ENCODE measurements at places on chromosomes 12 and 14.

- no peak for DNase-seq
Observed at GRCh38 chr12:79897617-79898016, 37.3 kb downstream of the PPP1R12A start.

DNA sequence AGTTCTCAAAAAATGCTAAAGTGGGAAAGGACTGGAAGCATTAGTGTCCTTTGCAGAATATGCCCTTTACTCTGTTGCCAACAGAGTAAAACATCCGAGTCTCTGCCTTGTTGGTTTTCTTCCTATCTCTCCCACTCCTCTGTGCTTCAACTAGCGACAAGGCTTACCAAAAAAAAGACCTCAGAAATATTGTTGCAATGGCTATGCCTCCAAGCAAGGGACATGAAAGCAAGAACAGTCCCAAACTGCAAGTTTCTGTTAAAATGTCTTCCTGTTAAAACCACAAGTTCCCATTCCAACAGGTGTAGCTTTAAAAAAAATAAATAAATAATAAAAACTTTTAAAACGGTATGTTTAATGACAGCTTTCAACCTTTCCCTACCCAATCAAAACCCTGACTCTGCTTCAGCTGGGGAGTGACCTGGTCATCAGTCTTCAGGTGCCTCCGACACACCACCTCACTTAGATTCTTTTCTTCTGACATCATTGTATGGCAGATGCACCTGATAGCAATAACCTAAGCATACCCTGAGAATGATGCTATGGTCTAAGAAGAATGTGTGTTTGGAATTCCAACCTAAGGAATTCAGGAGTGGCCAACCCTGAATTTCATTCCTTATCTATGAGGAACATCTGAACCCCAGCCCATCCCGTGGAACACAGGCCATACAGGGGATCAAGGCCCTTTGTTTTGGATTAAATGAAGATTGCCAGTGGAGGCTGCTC, 81.0 kb downstream of the RPS29 start:
- no peak for DNase-seq

GRCh38 chr12:54981796-54982195, 2.8 kb downstream of the TESPA1 start:
- no peak for DNase-seq

GRCh38 chr12:52149651-52150241, 42.1 kb downstream of the KRT80 start:
- no peak for DNase-seq

DNA sequence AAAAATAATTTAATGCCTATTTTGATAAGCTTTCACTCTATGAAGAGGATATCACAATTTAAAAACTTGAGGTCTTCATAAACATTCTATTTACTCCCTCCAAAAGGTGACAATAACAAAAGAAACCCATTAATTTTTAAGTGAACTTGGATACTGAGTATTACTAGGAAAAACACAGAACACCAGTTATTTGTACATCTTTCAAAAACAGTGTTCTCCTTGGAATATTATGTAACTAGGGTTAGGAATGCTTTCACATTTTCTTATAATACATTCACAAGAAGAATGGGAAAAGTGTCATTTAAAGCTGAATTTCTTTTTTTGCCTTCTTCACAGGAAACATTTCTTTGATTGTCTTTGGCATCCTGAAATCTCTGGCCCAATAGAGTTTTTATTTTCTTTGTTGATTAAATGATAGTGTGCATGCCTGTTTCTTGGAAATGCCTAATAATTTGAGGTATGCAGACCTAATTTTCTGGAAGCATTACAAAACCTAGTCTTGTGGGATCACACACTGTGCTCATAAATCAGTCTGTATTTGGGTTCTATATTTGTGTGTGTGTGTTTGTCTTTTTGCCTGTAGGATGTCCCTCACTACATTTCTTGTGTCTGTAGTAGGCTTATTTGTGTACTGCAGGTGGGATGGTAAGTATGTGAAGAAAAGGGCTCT, 76.5 kb downstream of the WNK1 start:
- no peak for DNase-seq

DNA sequence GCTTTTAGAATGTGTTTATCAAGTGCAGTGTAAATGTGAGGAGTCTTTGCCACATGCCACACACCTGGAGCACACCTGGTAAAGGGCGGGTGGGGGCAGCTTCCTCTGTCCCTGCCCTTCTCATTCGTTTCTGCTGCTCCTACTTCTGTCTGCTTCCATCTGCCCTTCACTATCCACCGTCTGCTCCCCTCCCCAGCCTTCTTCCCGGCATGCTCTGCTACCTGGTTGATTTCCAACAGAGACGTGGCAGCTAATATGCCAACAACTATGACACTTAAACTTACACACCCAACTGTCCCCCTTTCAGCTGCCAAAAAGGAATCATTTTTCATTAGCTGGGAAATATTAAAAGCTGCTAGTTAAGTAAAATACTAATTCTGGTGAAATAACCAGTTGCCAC, 9.1 kb upstream of the CARMIL3 start:
- DNase-seq: no peak

GRCh38 chr12:77696183-77696582, 134.5 kb upstream of the NAV3 start:
- DNase-seq: no peak

DNA sequence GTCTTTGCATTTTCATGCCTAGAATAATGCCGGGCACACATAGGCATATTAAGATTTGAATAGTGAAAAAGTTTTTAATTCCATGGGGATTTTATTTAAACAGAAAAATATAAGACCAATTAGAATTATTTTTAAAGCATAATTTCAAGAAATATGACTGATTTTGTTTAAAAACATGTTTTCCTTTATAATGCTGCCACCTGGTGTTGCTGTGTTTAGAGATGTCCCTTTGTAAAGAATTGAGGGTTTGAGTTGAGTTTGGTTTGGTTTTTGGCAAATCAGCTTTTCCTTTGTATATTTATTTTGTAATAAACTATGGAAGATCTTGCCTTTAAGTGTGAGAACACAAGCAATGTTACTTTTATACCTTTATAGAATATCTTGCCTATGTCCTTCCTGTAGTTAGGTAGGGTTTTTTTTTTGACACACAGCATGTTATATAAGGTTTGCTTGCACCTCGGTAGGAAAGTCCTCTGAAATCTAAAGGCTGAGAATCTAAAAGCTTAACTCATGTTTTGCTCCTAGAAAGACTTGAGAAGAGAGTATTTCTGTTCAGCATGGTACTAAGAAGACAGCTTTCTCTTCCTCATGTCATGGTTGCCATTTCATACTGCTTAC, 31.4 kb upstream of the SNAPC1 start:
- DNase-seq: no peak

DNA sequence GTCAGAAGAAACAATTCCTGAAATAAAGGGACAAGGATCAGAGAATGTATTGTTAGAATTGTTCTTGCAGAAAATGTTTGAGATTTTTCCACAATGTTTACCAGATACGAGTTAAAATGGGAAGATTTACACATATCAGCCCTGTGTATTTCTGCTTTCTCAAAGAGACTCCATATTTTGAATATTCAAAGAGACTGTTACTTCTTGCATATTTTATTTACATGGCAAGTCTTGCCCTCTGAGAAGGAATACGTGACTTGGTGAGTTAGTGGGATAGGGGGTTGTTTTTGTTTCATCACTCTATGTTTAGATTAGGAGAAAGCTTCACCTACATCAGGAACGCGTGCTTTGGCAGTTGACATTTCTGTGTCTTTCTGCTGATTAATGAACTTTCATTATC, 56.1 kb upstream of the ZDHHC17 start:
- no peak for DNase-seq

DNA sequence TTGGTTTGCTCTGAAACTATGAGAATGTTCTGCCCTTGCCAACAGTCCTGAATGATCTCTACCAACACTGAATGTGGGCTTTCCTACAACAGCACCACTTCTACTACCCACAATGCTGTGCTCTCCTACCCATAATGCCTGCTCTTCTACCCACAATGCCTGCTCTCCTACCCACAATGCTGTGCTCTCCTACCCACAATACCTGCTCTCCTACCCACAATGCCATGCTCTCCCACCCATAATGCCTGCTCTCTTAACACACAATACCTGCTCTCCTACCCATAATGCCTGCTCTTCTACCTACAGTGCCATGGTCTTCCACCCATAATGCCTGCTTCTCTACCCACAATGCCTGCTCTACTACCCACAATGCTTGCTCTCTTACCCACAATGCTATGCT, 92.3 kb downstream of the KCNK13 start:
- DNase-seq: no peak

DNA sequence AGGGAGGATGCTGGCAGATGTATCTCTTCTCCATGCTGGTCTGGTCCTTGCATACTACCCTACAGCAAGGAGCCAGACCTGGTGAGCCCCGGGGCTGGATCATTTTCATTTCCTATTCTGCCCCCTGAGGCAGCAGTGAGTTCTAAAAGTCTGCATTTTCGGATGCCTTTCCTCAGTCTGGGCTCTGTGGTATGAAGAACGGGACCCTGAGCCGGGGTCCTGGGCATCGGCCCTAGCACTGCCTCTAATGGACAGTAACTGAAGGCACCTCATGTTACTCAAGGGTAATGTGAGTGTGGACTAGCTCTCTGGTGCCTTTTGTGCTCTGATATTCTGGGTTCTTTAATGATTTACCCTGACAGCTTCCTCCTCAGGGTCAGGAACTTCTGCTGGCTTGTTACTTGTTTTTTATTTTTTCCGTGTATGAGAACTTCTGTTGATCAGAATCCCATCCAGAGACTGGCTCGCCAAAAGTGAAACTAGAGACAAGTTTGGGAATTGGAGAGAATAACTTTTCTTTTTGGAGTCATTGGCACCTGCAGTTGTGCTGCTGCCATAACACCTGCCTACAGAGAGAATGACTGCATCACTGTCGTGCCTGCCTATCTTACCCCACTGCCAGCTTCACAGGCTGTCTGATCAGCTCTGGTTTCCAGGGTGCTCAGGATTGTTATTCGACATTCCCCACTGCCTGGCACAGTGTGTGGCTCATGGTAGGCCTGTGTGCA, 62.3 kb downstream of the SUSD6 start:
- no peak for DNase-seq

DNA sequence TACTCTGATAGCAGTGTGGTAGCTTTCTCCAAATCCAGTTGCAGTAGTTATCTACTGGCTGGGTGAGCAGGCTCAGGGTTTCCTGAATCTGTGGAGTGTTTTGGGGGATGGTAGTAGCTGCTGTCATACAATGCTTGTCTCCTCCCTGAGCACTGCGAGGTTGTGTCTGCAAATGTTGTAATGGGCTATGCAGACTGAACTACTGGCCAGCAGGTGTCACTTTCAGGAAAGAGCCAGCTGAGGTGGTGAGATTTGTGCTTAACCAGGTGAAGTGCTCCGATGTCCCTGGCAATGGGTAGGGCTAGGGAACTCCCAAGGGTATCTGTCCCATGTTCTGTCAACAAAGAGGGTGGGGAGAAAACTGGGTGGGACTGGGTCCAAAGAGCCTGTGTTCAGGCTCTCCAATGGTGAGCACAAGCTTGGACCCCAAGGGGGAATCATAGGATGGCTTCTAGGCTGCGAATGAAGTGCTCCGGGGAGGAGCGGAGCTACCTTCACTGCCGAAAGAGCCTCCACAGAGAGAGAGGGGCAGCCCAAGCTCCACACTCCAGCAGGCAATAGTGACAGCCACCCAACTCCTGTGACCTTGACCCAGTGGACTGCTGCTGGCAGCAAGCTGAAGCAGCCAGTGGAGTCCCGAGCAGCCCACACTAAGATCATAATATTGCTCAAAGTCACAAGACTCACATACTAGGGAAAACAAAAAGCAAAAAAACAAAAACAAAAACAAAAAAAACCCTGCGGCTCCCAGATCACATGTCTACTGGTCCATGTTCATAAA, 1324.0 kb upstream of the USP15 start:
- no peak for DNase-seq

DNA sequence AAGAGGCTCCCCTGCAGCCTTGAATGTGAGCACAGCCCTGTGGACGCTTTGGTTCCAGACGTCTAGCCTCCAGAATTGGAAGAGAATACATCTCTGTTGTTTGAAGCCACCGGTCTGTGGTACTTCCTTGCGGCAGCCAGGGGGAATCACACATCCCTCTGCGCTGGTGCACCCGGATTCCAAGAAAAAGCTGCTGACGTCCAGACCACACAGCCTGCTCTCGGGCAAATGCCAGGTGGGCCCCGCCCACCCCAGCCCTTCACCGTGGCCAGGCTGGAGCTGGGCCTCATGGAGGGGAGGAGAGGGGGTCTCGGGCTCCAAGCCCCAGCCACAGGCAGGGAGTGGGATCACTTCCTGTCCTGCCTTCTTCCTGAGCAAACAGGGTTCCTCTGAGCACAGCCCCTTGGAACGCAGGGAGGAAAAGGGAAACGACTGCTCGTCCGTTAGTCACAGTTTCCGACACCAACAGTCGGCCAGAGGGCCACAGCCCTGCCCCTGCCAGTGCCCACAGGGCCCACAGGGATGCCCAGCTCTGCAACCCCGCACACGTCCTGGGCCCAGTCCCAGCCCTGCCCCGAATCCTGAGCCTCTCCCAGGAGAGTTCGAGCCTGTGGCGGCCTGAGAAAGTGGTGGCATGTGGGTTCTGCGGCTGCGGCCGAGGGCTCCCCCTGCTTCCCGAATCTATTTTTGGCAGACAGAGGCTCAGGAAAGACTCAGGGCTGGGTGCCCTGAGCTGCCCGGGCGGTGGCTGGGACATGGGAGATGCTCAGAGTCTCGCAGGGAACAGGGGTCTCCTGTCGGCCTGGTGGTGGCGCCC, 85.3 kb downstream of the RFLNA start:
- DNase-seq: no peak

GRCh38 chr14:68450391-68451120, 342.3 kb downstream of the ZFP36L1 start:
- no peak for DNase-seq

- DNase-seq: no peak
Observed at GRCh38 chr14:79037593-79037992, 867.4 kb downstream of the NRXN3 start.

- no peak for DNase-seq
Observed at GRCh38 chr12:65937161-65937641, 112.9 kb downstream of the HMGA2 start.

DNA sequence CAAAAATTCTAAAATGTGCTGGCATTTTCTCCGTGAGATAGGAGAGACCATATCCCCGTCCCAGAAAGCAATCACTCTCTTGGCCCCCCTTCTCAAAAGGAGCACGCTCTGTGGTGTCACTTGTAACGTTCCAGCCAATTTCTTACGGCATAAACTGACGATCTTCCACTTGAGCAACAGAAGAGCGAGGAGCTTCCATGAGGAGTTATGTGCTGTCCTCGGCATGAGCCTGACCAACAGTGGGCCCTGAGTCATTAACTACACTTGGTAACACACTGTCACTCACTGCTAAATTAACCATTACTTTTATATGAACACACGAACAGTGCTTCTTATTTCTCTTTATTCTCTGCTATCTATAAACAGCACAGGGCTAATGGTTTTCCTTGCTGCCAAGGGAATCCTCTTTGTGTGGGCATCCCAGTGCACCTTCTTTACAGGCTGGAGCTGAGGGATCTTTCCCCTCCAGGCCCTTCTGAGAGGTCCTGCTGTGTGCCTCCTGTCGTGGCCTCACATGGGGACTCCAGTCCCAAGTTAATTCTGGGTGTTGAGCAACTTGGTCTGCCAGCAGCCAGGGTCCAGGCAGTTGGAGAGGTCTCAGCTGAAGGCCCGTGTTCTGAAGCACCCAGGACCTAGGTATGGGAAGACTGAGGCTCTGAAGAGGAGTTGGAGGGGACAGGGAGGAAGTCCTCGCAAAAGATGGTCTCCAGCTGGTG, 9.4 kb downstream of the SLC6A13 start:
- DNase-seq: no peak

All from activated T-helper 1 cell treated with Interleukin-2 at 50 U/mL for 16 hours (primary cell).